Esophagus squamous epithelium (tissue), 5 donors: ENCODE measurements at places on chromosomes 2 and 18.

DNA sequence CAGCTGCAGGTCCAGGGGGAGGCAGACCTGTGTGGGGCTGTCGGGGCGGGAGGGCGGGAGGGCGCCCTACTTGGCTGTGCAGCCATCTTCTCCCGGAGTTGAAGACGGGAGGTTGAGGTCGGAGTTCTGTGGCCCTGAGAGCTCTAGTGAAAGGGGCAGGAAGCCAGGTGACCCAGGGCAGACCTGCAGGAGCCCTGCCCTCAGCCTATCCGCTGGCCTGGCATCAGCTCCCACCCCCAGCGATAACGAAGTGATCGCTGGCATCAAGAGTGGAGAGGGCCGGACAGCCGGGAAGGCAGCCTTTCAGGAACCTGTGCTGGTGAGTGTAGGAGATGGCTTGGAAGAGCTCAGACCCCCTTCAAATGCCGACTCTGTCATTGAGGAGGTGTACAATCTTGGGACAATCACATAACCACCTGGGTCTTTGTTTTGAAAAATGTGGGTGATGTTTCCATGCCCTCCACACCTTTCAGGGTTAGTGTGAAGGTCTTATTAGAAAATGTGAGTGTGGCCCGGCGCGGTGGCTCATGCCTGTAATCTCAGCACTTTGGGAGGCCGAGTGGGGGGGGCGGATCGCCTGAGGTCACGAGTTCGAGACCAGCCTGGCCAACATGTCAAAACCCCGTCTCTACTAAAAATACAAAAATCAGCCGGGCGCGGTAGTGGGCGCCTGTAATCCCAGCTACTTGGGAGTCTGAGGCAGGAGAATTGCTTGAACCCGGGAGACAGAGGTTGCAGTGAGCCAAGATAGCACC is 1.3 kb downstream of the ARHGEF4 start:
- no peak for DNase-seq

DNA sequence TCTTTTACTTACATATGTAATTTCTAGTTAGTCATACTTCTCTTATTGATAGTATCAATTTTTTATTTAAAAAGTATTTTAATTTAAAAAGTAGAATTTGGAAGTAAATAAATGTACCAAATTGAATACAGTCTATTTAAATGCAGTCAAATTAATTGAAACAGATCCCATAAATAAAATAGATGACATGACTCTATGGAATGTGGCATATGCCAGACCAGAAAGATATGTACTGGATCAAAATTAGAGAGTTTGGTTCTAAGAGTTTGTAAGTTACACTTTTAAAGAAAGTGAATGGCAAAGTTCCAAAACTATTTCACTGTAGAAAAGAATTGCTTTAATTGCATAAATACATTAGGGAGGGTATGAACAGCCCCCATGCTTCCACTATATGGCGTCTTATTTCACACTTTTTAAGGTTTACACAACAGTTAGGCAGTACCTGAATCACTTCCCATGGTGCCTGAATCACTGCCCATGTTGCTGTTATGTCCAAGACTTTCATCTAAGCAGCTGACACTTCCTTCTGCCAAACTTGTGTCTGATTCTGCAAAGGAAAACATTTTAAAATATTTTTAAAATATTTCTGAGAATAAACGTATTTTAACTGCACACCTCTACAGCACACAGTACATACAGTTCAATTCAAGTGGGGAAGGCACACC is 25.2 kb downstream of the IFIH1 start:
- no peak for DNase-seq

DNA sequence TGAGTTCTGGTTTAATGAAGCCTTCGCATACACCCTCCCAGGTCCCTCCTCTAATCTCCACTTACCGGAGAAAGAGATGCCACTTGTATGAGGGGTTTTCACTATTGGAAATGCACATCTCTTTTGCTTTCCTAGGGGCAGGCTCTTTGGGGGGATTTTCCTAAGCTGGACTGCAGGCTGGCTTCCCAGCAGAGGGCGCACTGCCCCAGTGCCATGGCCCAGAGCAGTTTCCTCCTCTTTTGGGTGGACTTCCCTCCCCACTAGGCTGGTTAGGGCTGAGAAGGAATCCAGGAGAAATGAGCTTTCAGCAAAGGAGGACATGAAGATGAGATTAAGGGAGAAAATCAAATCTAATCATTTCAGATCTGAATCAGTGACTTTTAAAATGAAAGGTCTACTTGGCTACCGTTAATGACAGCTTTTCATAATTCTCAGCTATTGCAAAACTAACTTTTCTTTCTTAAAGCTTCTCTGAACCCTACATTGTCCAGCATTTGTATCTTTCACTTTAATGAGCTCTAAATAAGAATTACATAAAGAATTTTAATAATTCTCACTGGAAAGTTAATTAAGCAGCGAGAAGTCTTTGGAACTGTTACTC is 784.1 kb upstream of the FANCL start:
- no peak for DNase-seq

DNA sequence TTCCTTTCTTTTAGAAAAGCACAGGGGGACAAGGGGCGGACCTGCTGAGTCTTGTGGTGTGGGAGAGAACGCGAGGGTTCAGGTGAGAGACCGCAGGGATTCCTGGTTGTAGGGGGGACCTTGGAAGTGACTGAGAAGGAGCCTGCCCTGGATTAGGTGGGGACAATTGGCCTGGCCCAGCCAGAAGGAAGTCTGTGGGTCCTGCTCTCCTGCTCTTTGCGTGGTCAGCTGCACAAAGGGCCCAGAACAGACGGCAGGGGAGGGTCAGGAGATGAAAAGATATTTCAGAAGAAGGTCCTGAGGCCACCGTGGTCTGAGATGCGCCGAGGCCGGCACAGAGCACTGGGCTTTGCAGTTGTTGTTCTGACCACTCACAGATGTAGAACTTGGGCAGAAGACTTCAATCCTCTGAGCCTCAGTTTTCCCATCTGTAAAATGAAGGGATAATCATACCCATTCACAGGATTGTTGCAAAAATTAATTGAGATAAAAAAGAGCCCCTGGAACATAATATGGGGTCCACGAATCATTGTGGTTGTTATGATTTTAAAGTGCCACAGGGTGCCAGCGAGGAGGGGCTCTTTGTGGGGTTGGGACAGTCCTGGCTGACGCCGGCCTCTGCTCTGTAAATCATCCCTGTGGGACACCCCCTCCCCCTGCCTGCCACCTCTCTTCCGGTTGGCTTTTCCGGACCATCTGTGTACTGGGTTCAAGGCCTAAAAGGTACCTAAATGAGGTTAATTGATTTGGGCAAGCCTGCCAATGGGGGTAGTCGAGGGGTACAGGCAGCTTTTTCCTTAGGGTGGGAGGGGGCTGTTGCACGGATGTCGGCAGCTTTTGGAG is 1.8 kb downstream of the LPIN1 start:
- DNase-seq, result no peak

GRCh38 chr2:96977631-96978195 is 8.7 kb downstream of the FAM178B start:
- no peak for DNase-seq

- DNase-seq, result no peak
Measured at GRCh38 chr2:35160871-35161270, 1194.7 kb upstream of the CRIM1 start.

GRCh38 chr2:197163712-197164140 is 146.9 kb downstream of the ANKRD44 start:
- DNase-seq, result no peak

DNA sequence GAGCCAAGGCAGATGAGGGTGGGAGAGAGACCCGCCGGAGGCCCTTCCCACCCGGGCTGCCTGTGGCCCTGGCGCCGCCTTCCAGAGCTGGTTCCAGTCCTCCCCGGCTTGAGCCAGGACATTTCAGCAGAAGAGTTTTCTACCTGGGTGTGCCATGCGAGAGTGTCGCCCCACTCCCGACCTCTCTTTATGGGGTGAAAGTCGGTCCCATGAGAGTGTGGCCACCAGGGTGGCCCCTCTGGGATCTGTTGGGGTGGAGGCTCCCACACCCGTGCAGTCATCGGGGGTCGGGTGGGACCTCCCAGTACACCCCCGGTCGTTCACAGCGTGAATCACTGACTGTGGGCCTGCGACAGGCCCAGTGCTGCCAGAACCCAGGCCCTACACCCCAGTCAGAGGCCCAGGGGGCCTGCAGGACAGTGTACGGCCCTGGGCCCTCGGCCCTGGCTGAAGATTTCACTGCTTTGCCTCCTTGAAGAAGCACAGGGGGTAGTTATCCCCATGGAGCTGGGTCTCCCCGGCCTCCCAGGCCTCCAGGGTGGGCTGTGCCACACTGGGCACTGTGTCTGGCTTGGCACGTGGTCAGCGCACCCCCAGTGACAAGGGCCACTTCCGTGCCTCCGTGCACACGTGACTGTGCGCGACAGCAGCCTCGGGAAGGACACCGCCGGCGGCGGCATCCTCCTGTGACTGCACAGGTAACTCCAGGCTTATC is 5.9 kb downstream of the NFATC1 start:
- DNase-seq, result no peak

- no peak for DNase-seq
Measured at GRCh38 chr18:23682472-23682871, 6.8 kb upstream of the LAMA3 start.

DNA sequence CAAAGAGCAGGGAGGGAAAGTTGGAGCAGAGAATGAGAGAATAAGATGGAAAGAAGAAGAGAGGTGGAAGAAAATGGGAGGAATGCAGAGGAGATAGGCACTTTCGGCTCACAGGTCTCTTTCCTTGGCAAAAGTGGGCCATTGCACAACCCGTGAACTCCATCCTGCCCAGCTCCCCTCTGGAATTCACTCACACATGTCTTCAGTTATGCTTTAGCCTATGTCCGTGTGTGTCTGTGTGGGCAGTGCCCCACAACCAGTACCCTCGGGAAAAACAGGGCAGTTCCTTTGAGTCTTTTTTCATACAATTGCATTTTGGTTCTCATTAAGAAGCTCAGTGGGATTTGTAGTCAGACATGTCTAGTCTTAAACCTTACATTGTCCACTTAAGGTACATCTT is 34.5 kb downstream of the DTNA start:
- no peak for DNase-seq

- no peak for DNase-seq
Measured at GRCh38 chr2:217897816-217898806, 104.7 kb downstream of the TNS1 start.

- DNase-seq, result no peak
Measured at GRCh38 chr2:100546469-100546868, 16.3 kb upstream of the PDCL3 start.

GRCh38 chr2:74414881-74415761 is 6.3 kb downstream of the C2orf81 start:
- no peak for DNase-seq

- DNase-seq, result no peak
Measured at GRCh38 chr2:121133551-121134319, 151.3 kb downstream of the TFCP2L1 start.
